ENCODE measurements at places on chromosomes 2 and 18.

DNA sequence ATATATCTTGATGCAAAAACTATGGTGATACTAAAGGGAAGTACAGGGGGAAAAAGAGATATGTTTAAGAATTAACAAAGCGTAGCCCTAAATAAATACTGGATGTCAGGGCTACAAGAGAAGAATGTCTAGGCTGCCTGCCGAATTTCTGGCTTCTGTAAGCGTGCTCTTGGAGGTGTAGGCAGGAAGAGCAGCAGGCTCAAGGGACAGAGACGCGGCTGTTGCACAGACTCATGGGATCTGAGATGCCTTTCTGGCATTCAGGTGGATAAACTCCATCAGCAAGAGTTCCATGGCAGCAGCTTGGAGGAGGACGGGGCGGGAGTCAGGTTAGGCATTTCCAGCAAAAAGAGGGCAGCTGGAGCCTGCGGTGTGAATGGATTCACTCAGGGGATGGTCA, 123.2 kb upstream of the TWIST2 start:
- DNase-seq, result no peak

GRCh38 chr2:129619471-129619870, 360.0 kb upstream of the RAB6C start:
- DNase-seq, result no peak

DNA sequence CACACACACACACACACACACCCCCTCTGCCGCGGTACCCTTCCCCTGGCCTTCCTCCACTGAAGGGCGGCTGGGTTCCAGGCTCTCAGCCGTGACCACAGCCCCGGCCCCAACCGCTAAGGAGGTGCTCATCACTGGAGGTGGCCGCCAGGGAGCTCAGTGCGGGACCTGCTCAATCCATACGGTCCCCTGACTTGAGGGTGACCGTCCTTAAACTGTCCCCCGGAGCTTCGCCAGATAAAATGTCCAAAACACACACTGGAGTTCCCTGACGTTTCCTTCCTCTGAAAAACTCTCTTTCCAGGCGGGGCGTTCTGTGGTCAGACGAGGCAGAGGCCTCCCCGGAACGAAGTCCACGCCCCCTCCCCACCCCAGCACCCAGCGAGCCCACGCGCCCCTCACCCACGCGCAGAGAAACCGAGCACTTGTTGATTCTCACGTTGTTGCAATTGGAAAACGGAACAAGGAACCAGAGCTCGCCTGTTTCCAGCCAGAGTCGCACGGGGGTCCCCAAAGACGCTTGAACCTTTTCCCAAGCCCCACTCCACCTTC, 1.4 kb downstream of the MBP start:
- no peak for DNase-seq

- DNase-seq, result no peak
Observed at GRCh38 chr18:22056950-22057349, 112.4 kb upstream of the GATA6 start.

GRCh38 chr2:72953976-72954375, 36.7 kb downstream of the EMX1 start:
- no peak for DNase-seq

GRCh38 chr2:43699761-43700160, 23.5 kb upstream of the C1GALT1C1L start:
- no peak for DNase-seq

- DNase-seq, result no peak
Observed at GRCh38 chr2:188244383-188244782, 47.3 kb upstream of the GULP1 start.

DNA sequence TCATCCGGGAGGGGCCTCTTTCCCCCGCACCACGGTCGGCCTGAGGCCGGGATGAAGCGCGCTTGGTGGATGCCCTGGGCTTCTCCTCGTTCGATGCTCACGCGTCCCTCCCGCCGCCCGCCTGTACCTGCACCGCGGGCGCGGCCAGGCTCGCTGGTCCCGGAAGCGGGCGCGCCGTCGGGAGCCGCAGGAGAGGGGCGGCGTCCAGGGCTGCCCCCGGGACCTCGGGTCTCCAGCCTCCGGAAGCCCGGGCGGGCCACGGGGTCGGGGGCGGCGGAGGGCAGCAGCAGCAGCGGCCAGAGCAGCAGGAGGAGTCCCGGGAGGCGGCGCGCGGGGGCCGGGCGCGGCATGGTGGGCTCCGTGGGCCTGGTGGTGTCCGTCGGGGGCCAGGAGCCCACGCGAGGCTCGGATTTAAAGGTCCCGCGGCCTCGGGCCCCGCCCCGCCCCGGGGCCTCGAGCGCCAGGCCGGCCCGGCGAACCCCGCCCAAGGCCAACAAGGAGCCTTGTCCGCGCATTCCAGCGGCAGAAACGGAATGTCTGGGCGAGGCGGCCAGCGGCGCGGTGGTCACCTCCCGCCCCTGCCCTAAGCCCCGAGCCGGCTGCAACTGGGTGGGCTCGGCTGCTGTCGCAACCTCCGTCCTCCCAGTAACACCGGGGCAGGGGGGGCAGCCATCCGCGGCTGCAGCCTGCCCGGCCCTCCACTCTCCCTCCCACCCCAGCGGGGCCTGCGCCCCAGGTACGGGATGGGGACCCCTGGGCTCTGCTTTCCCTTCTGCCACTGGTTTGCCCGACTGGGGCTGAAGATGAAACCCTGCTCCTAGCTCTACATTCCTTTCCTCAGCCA, at the start of gene MATN3:
Gene MATN3 (minus strand): TSS at position 387 of the 844 bp plus-strand sequence. CDS start 37 bp downstream, at position 350.
- peak; percentile 25 for DNase-seq

DNA sequence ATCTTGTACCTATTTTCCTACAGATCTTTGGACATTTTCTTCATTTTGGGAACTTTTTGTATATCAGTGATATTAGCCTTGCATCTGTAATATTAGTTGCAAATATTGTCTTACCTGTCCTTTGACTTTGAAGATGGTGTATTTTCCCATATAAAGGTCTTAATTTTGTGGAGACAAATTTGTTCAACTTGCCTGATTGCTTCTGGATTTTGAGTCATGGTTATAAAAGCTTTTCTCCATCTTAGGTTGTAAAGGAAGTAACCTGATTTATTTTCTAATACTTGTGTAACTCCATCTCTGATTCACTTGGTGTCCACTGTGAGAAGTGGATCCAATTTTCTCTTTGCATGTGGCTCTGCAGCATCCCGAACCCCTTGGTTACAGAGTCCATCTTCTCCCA, 97.7 kb upstream of the OTOS start:
- DNase-seq, result no peak

GRCh38 chr18:50721451-50722120, 98.2 kb downstream of the MRO start:
- DNase-seq, result no peak

DNA sequence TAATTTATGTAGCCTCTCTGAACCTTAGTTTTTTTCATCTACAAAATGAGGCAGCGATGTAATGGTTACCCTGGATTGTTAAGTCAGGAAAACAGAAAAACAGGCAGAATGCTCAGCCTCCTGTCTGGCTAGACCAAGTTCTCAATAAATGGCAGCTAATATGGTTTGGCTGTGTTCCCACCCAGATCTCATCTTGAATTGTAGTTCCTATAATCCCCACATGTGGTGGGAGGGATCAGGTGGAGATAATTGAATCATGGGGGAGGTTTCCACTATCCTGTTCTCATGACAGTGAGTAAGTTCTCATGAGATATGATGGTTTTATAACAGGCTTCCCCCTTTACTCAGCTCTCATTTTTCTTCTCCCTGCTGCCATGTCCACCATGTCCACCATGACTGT, 220.0 kb downstream of the CMPK2 start:
- DNase-seq, result no peak

GRCh38 chr18:51069885-51070284, 39.9 kb downstream of the SMAD4 start:
- DNase-seq, result no peak

DNA sequence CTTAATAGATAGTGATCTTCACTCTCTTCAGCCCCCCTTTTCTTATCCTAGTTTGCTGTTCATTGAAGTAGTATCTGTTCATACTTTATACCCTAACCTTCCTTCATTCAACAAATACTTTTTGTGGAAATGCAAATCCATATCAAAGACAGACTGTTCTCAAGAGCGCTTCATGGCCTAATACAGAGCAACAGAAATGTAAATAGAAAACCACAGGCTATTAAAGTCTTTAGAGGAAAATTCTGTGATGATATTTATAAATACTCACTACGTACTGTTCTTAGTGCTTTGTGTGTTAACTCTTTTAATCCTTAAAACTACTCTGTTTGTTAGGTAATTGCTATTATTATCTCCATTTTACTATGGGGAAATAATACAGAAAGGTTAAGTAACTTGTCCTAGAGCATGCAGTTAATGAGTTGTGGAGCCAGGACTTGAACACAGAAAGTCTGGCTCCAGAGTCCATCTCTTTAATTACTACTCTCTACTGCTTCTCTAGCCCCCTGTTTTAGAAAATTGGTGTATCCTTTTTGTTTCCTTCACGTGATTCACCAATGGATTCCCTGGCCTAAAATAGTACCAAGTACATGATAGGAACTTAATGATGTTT, 2.9 kb downstream of the MDH1 start:
- no peak for DNase-seq

DNA sequence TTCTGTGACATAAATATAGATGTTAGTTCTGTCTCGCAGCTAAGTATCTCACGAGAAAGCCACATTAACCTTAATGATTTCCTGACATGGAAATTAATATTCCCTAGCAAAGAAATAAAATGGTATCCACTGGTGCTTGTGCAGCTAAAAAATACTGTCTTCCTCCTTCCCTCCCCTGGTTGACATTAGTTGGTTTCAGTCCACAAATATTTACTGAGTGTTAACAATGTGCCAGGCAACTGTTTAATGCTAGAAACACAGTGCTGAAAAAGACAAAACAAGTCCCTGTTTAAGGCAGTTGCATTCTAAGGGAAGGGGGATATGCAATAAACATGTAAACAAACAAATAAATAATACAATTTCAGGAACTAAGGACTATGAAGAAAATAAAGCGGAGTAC, 44.2 kb upstream of the VPS54 start:
- no peak for DNase-seq

DNA sequence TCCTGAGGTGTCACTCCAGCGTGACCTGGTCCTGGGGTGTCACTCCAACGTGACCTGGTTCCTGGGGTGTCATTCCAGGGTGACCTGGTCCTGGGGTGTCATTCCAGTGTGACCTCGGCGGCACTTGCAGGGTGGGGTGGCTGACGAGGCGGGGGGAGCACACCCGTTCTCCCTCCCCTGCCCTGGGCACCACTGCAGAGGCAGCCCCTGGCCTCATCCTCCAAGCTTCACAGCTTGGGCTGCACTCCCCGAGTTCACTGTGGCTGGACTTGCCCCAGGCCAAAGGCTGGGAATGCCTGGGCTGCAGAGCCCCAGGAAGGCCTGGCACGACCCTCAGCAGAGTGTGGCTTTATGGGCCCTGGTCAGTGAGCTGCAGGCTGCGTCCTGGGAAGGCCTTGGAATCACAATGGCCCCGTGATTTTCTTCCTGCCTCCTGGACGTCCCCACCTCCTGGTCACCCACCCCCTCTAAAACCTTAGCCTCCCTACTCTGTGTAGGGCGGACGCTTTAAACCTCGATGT, 88.3 kb downstream of the NFATC1 start:
- no peak for DNase-seq
